ENCODE measurements at places on chromosomes 2 and 18. TPM values are rescaled to one million over a fixed set of nuclear protein-coding genes. Genes with fewer than 3 reads are reported as not detected.

- peak; percentile 96 for DNase-seq
These were observed 175.5 kb upstream of the CELF4 start for GRCh38 chr18:37741032-37741623.

- no peak for DNase-seq
These were observed 297.6 kb downstream of the CDH7 start for GRCh38 chr18:66048406-66048805.

The DSG2 gene
- 23.3 TPM for total RNA-seq

DNA sequence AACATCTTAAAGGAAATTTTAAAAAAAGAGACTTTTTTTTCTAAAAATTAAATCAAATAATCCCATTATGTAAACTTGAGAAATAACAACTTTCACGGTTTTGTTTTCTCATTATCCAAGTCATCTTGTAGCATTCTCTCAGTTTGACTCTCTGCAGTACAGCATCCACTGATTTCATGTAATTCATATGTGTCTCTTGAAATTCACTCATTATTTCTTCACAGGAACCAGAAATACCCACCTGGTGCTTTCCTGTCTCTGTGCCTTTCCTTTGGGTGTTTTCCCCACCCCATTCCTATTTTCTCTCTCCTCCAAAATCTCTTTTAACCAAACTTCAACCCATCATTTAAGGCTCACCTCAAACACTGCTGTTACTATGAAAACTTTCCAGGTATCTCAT, 116.1 kb upstream of the STK17B start:
- DNase-seq = no peak

- no peak for DNase-seq
These were observed 100.5 kb upstream of the VWC2L start for GRCh38 chr2:214310319-214310718.

DNA sequence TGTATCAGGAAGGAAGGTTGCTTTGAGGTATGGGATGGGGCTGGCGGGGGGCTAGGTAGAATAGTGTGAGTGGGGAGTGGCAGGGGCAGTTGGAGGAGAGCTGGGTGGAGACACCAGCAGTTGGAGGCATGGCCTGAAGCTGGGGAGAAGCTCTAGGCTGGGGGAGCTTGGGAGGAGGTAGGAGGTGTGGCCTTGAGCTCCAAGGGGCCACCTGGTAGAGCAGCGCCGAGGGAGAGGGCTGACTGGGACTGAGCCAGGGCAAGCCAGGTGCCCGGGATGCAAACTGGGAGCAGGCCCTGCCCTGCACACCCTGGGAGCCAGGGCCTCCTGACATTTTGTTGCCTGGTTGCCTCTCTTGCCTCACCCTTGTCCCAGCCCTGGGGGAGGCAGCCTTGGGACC, 33.1 kb upstream of the PDIA6 start:
- DNase-seq = no peak

DNA sequence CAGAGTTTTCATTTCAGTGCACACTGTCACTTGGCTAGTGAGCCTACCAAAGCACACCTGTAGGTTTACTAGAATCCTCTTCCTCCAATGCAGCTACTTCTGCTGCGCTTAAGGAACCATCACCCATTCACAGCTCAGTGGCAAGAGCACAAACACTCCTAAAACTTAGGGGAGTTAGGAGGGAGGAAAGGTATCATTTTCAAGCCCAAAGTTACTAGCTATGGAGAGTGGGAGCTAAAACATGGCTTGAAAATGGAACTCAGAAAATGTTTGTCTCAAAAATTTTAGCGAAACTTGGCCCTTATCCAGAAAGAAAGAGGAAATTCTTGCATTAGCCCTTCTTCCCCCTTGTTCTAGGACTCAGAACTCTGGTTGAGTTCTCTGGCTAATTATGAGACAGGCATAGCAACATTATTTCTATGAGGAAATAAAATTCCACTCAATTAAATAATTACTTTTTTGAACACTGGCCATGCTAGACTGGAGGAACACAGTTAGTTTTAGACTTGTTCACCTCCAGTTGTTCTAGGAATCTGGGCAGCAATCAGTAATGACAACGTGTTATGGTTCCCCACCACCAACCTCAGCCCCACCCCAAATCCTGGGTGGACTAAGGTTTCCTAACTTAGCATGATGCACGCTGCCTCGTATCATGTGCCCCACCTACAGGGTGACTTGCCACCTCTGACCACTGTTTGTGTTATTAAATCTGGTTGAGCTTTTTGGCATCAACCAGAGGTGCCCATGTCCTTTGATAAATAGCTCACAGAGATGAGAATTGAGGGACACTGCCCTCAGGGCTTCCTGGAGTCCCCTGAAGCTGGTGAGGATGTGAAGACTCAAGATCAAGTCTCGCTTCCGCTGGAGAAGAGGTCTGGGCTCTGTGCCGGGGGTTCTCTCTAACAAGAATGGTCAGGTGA, 32.8 kb downstream of the LPIN2 start:
- DNase-seq = no peak

GRCh38 chr2:5915881-5916310, 223.7 kb downstream of the SOX11 start:
- DNase-seq = no peak

GRCh38 chr2:200300638-200301314, 5.7 kb upstream of the SPATS2L start:
- no peak for DNase-seq

- DNase-seq = no peak
These were observed 22.5 kb upstream of the RASGRP3 start for GRCh38 chr2:33453905-33454479.

The KCNG2 gene
- total RNA-seq = 0.49 TPM

- no peak for DNase-seq
These were observed 24.6 kb upstream of the TLK1 start for GRCh38 chr2:171185165-171185818.

The VIT gene
- 7.4 TPM for total RNA-seq

DNA sequence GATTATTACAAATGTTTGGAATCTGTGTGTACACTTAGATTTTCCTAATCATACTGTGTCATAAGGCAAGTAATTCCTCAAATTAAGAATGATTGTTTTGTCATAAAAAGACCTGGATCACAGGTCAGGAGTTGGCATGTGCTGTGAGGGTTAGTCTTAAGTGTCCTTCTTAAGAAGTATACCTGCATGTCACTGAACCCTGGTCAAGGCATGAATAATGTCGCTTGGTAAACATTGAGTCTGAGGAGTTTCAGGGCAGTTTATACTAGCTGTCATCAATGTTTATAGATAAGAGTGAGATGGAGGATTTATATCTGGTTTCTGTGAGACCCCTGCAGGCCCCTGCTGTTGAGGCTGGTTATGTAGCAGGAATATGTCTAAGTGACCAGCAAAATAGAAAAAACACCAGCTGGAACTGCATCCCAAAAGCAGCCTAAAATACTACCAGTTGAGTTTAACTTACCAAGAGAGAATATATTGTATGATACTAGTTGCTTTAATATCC, 112.0 kb upstream of the NOSTRIN start:
- no peak for DNase-seq

Measured in skin of body (tissue), 3 donors.